ENCODE measurements at places on chromosomes 13 and 19.

DNA sequence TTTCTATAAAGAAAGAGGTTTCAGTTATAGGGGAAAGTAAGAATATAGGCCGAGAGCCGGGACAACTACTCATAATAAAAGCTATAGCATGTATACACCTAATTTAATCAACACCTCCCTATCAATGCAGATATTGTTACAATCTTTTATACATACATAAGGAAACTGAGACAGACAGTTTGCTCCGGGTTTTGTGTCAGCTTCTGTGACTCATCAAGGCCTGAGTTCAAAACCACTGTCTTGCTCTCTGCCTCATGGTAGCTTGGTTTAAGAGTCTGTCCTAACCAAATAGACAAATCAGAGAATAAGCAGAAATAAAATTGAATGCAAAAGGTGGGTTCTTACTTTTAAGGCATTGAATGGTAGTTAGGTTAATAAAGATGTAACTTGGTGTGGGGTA is 222.9 kb downstream of the GGACT start:
- no peak for DNase-seq

DNA sequence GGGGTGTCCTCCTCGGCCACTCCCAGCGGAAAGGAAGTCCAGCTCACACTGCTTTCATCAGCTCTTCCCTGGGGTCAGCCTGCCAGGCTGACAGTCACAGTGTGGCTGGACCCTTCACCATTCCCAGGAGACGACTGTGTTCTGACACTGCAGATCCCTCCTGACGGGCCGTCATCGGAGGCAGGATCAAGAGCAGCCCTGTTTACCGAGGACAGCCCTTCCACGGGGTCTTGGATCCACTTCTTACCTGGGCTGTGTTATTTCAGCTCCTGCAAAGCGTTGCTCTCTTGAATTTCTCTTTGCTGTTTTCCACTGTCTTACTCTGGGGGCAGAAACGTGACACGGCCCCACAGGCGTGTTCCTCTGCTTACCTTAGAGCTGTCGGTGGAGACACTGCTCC is 149.9 kb upstream of the SOX1 start:
- no peak for DNase-seq

DNA sequence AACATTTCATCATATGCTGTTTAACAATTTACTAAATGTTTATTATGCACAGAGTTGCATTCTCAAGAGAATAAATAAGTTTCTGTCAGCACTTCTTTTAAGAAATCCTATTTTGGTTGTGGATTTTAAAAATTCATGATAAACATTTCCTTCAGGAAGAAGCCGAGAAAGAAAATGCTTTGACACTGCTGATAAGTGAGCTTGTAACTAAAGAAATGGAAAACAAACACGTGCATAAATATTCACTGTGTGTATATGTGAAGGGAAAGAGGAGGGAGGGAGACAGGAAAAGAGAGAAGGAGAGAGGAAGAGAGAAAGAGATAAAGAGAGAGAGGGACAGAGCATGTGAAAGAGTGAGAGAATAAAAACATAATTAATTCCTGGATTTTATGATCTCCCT is 1165.0 kb downstream of the DIAPH3 start:
- DNase-seq = no peak

DNA sequence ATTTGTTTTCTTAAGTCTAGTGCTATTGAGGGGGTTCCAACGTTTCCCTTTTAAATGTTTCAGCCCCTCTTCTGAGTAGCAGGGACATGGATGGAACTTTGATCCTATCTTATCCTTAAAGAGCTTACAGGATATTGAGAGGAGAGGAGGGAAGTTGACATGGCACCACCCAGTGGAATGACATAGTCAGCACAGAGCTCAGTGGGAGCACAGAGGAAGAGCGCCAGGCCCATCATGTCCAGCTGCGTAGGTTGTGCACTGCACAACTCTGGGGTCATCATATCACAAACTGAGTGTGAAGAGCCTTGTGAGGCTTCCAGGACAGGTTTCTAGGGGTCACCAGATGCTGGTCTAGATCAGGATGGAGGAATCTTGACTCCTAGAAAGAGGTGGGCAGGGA is 4.6 kb upstream of the CDC42EP5 start:
- no peak for DNase-seq

- no peak for DNase-seq
Observed at GRCh38 chr19:13117176-13117771, 734 bp upstream of the TRMT1 start.

GRCh38 chr13:30974350-30974749 is 41.9 kb downstream of the TEX26 start:
- no peak for DNase-seq

- peak; percentile 27 for DNase-seq
Observed at GRCh38 chr13:110560601-110561343, 750 bp downstream of the RAB20 start.

- DNase-seq = no peak
Observed at GRCh38 chr19:48085904-48086864, 24.4 kb downstream of the PLA2G4C start.

- DNase-seq = no peak
Observed at GRCh38 chr13:98954313-98954712, 23.6 kb downstream of the DOCK9 start.

DNA sequence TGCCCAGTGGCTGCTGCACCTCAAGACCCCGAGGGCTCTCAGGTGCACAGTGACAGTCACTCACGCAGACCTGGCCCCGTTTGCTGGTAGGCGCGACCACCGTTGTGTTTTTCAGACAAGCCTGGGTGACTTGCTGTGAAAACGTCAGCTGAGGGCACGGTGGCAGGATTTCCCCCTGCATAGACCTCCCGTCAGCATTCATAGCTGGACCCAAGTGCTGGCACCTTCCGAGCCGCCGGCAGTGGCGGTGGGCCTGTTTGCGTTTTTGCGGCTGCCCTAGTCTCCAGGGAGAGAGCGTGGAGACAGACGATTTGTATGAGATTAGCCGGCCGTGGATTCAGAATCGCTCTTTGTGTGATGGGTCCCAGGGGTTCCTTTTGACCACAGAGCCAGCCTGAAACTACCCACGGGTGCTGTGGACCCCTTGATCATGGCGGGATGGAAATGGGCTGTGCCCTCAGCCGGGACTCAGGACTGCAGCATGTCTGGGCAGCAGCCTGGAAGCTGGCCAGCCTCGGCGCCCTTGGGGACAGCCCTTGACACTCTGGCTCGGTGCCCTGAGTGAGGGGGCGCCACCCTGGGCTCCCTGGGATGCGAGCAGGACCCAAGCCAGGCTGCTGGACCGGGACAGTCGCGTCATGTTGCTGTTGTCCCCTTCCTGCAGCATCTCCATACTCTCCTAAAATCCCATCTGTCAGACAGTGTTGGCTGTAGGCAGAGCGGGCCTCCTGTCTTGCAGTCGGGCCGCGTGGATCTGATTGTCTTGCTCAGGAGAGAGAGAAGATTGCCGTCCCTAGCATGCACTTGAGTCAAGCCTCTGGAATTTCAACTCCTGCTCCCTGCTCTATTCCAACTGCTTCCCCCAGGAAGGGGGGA is 8.6 kb downstream of the KDM4B start:
- DNase-seq = no peak

DNA sequence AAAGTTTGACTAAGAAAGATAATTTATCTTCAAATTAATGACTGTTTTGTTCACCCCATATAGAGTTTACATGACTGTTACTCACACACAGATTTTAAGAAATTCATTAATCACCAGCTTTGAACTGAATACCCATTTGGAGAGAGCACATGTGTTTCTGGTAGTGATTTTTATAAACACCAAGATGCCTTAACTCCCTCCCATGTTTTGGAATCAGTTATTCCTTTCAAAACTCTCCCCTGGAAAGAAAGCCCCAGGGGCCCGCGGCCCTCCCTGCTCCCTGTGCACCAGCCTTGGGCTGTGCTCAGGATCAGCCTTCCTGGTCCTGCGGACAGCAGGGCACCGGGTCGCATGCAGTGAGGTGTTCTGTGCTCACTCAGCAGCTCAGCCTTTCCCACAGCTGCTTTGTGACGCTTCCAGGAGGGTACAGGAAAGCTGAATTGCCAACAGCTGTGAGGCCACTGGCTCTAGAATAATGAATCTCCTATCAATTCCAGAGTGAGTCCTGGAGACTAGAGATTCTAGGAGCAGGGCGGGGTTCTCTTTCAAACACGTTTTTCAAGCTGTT is 483.2 kb downstream of the EFNB2 start:
- DNase-seq = no peak

GRCh38 chr19:50325310-50326100 is 3.7 kb downstream of the KCNC3 start:
- DNase-seq = peak; percentile 93

DNA sequence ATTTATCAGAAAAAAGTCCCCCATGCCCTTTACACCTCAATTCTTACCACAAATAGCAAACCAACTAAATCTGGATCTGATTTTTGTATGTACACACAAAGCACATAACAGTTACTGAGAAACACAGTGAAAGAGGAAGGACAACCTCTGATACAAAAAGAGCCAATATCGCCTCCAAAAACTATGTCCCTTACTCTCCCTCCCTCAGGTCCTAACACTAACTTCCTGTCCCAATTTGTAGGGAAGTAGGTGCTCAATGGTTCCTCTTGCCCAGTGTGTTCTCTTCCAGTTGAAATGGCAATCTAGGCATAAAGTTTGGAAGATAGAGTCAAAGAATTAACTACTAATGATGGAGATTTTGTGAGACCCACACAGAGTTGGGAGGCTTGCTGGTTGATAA is 15.8 kb upstream of the FPR3 start:
- no peak for DNase-seq

GRCh38 chr13:97246596-97247158 is 24.5 kb downstream of the MBNL2 start:
- DNase-seq = no peak

GRCh38 chr19:35052599-35053190 is 11.2 kb downstream of the HPN start:
- no peak for DNase-seq

GRCh38 chr19:5585461-5586299 is 17.9 kb upstream of the TINCR start:
- DNase-seq = no peak

DNA sequence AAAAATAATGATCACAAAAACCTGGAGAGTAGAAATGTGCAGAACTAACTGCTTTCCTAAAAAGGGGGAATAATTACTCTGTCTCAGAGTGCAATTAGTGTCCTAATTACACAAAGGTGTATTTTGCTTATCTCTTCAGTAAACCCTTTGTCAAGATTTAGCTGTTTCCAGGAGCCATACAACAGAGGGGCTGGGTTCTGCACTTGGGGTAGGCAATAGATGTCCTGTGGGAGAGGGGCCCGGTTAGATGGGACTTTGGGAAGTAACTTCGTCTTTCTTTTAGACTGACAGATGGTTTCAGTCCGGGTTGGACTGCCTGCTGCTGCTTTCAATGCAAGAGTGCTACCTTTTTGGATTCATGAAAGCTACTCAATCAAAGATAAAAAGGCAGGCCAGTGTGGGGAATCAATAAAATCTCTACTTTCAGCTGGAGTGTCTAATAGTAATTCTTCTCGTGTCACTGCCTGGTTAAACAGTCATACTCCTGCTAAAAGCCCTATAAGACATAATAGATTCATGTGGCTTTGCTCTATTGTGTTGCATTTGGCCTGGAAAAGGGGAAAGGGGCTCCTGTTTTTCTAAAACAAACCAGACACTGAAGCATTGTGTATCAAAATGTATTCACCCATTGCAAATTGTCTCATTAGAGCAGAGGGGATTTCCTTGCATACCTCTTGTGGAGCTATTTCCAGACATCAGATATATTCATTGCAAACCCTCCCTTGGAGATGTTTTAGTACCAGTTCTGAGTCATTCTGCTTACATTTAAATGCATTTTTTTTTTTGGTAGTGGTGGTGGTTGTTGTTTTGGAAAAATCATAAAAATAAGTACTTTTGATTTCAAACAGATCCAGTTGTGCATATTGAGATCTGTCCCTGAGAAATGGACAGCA is 83.3 kb upstream of the PCDH8 start:
- peak; percentile 78 for DNase-seq

- DNase-seq = peak; percentile 99
Observed at GRCh38 chr19:48190288-48190884, 19.9 kb downstream of the ZSWIM9 start.

DNA sequence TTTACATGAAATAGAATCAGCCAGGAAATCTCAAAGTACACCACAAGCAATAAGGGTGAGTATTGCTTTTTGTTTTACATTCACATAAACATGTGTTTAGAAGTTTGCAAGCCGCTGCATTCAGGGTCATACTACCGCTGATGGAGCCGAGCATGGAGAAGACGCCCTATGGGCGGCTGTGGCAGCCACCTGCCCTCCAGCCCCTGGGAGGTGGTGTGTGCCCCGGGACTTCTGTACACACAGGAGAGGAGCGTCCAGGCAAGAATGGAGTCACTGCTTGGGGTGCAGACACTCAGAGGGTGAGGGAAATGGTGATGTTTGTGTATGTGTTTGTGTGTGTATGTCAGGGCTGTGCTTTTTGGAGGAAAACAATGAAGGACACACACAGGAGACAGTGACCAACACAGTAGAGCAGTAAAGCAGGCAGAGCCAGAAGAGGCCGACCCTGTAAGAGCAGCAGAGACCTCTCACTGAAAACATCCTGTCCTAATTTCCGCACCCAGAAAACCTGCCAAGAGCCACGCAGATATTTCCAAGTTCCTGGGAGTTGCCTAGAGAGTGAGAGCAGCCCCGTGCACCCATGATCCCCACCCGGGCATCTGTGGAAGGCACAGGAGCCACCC is 108.1 kb upstream of the GJB6 start:
- DNase-seq = no peak

All from NCI-H69 (cell line).